ENCODE measurements at places on chromosomes 5 and 9.

- DNase-seq, result no peak
Observed at GRCh38 chr5:112366987-112367386, 52.1 kb downstream of the EPB41L4A start.

- DNase-seq, result no peak
Observed at GRCh38 chr5:170362102-170362501, 27.1 kb downstream of the KCNMB1 start.

- no peak for DNase-seq
Observed at GRCh38 chr5:22596404-22596970, 256.7 kb downstream of the CDH12 start.

- DNase-seq, result no peak
Observed at GRCh38 chr9:5644501-5644900, 15.6 kb downstream of the RIC1 start.

- no peak for DNase-seq
Observed at GRCh38 chr9:26470284-26470683, 422.3 kb downstream of the CAAP1 start.

DNA sequence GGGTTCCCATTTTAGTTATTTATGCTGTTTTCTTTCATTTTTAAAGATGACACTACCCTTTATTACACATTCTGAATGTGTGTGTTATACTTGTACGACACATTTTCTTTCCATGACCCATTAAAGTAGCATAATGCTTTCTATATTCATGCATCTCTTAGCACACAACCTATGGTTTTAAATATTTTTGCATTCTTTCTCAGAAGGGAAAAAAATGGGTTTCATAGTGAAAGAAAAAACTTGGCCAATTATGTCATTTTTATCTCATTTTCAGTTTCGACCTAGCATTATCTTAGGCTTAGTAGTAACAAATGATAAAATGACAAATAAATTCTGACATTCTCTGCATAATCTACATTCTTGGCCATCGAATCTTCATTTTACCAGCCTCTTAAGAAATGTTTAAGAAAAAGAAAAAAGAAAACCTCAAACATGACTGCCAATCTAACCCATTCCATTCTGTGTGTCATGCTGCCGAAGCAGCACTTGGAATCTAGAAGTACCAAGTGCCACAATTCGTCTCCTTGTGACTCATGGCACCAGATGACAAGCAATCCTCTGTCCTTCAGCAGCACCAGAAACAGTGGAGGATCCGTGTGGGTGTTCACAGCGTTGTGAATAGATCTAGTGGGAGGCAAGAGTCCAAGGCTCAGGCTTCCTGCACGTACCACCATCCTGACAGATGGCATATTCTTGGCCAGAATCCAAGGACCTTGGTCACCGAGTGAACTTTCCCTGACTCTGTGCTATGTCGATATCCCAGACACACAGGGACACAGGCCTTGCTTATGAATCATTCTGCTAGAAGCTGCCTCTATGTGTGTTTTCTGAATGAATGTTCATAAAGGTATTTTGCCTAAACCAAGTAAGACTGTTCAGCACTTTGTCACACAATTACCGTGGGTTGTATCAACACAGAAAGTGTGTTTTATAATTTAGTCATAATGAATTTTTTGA is 502.7 kb downstream of the NR2F1-AS1 start:
- no peak for DNase-seq

Data from stimulated activated CD4-positive, alpha-beta T cell treated with anti-CD3 and anti-CD28 coated beads, Interleukin-15, amount 100 ng/mL, for 1 hour (primary cell).